ENCODE measurements at places on chromosomes 1 and 21.

DNA sequence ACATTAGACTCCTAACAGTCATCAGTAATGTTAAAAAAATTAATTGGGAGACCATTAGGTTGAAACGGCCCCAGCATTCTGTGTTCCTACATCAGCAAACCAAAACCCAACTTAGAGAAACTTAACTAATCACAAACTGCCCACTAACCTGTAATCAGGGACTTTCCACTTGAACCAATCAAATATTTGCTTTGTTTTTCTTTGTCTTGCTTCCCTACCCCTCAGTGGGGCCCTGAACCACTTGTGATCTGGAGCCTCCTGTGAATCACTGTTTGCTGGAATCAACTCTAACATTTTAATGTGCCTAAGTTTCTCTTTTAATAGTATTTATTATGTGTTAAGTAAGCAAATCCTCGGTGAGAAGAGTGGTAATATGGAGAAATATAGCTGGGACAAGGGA is 64.0 kb downstream of the ABCA4 start:
- no peak for DNase-seq

DNA sequence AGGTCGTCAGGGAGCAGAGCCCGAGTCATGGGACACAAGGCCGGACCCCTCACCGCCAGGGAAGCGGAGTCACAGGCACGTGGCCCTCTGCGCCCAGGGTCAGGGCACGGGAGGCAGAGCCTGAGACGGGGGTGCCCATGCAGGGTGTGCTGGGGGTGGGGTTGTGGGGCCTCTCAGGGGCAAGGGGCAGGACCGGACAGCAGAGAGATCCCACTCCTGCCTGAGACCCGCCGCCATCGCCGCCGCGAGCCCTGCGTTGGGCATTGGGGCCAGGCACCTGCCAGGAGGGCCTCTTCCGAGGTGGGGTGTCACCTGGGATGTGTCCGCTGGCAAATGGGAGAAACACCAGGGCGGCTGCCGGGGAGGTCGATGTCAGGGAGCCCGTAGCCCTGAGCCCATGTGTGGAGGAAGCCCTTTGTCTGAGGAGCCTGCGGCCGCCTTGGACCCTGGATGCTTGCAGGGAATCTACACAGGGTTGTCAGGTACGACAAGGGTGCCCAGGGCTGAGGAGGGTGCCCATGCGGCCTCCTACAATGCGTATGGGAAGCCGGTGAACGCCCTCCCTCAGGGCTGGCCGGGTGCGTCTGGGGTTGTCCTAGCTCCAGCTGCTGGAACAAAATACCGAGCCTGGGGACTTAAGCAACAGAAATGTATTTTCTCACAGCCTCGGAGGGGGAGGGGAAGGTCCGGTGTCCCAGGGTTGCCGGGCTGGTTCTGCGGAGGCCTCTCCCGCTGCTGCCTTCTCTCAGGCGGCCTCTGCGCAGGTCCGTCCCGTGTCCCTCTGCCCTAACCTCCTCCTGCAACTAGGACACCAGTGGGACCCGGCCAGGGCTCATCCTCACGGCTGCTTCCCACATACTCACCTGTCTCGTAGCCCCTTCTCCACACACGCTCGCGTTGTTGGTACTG is 16.4 kb upstream of the C1orf159 start:
- no peak for DNase-seq

- DNase-seq = no peak
Observed at GRCh38 chr1:157097692-157098091, 1.9 kb downstream of the ETV3L start.

- no peak for DNase-seq
Observed at GRCh38 chr1:199067483-199067882, 428.6 kb downstream of the PTPRC start.

- no peak for DNase-seq
Observed at GRCh38 chr1:231829332-231829731, 202.7 kb downstream of the DISC1 start.

DNA sequence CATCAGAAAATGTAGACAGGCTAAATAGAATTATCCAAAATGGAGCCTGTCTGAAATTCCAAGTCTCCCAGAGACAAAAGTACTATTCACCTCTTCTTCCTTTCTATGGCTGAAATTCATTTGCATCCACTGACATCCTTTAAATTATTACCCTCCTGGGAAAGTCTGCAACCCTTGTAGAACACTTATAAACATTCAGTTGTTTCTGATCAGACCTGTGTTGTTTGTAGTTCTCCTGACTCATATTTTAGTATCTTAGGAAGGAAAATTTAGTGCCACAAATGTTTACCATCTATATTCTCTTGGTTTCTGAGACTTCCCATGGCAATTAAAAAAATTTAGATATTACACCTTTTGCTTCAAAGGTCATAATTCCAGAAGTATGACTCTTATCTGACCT is 69.6 kb upstream of the C1orf105 start:
- DNase-seq = no peak

GRCh38 chr1:117096951-117097408 is 24.6 kb downstream of the TRIM45 start:
- DNase-seq = no peak

DNA sequence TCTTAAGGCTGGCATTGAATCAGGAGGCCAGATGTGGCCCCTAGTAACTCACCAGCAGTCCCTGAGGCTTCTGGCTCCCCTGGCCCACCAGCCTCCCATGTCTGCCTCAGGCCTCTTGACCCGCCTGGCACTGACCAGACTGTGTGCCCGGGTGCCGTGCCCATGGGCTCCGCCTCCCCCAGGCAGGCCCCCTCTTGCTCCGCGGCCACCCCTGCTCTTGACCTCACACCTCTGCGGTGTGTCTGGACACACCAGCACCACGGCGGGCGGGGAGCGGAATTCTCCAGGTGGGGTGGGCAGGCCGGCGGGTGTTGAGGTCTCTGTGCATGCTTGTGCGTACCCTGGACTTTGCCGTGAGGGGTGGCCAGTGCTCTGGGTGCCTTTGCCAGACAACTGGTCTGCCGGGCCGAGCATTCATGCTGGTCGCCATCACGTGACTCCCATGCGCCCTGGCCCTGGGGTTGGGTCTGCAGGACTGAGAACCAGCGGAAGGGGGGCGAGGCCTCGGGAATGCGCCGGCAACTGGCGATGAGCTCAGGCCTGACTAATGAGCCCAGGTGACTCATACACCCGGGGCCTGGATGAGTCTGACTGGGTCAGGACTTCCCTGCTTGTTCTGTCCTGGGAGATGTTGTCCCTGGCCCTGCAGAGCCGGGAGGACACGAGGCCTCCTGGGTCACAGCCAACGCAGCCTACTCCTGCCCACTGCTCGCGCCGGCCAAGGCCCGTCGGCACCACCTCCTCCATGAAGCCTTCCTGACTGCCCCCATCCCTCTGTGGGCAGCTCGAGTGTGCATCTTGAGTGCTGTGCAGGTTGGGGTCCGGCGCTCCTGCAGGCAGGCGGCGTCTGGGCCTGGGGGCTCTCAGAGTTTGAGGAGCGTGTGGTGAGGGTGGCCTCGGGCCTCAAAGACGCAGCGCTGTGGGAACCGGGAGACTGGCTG is 22.6 kb downstream of the COL18A1 start:
- DNase-seq = no peak

GRCh38 chr1:30919025-30919881 is 10.7 kb upstream of the SDC3 start:
- DNase-seq = no peak

DNA sequence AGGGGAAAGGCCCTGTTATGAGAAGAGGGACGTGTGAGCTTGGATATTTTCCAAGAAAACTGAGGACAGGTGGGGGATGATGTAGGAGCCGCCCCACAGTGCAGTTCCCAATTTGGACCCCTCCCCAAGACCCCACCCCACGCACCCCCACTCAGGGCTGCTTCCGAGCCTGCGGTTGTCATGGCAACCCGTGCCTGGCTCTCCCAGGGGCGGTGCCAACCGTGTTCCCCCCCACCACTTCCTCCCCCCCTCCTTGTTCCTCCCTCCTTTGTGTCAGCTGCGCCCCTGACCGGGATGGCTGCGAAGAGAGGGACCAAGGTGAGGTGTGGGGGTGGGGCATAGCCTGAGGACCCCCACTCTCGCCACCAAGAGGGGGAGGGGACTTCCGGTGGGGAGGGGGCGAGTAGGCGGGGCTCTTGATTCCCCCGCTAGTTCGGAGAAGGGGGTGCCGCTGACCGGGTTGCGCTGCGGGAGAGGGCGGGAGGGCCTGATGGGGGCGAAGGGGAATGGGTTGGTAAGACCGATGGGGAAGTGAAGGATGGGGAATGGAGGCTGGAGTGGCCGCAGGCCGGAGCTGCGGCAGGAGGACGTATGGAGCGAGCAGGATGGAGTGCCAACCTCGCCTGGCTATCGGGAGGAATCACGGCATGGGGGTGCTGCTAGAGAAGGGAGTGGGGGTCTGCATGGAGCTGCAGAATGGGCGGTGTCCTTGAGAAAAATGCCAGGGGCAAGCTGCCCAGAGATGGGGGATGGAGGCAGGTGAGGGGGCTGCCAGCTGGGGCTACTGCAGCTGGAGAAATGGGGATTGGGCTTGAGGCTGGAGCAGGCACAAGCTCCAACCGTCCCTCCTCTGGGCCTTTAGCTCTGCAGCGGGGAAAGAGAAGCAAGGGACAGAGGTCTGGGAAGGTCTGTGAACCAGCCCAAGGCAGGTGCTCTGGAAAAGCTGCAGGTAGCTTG is 953 bp downstream of the TRIM46 start:
- DNase-seq = peak; percentile 84

GRCh38 chr1:153346077-153346723 is 2.4 kb downstream of the PGLYRP4 start:
- DNase-seq = no peak

DNA sequence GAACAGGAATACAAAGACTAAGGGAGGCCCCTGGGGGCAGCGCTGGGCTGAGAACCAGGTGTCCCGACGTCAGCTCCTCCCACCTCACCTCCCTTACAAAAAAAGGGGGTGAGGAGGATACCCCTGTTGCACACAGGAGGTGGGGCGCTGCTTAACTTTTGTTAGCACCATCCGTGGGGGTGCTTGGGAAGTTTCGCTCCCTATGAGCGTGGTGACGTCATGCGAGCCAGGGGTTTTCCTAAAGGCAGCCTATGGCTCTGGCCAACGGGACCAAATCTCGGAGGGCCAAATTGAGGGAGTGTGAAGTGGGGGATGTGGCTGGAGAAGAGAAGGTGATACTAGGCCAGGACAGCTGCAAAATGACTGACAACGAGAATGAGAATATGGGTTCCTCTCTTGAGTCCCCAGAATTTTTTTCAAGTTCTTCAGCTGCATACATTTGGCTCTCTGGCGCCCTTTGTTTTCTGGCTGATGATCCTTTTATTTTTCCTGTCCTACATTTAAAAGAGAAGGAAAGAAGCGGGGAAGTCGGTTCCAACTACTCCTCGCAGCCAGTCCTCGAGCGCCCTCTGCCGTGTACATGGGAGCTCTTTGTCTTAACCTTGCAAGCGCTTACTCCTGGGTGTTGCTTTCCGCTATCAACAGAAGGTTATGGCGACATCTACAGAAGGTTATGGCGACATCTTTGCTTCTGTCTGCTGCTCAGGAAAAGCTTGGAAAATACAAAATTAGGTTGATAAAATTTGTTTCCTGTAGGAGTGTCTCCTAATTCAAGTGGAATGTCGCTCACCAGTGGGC is 48.0 kb upstream of the ZC3H11B start:
- DNase-seq = peak; percentile 34

DNA sequence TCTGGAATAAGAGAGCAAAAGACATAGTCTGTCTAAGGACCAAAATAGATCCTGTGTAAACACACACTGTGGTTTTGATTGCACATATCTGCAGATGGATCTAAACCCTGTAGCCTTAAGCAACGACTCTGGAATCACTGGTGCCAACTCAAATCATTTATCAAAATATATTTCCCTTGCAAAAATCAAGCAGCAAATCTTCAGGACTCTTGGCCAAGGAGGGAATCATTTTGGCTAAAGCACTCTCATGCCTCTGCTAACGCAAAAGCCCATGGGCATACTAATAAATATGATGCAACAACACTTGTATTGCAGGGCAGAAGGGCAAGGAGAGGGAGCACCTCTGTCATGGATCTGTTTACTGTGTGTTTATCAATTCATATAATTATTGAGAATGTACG is 155.4 kb upstream of the DUSP10 start:
- DNase-seq = no peak

- DNase-seq = no peak
Observed at GRCh38 chr1:169933984-169934725, 40.5 kb upstream of the SCYL3 start.

GRCh38 chr1:214475331-214475730 is 76.1 kb downstream of the PTPN14 start:
- DNase-seq = no peak

- DNase-seq = no peak
Observed at GRCh38 chr1:169235568-169235967, 129.1 kb downstream of the ATP1B1 start.

DNA sequence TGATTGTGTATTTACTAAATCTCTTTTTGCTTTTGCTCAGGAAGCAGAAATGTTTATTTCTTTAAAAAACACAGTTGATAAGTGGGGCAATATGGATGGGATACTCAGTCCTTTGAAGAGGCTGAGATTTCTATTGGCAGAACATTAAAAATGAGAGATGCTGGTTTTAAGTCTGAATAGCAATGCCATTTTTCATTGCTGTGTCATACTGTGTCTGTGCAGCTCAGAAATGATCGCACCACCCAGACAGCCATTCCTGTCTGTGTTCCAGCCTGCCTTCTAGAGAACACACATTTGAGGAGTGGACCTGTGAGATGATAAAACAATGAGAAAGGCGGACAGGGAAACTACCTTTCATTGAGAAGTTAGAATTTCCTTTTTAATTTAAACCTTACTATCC is 231.2 kb upstream of the USP24 start:
- DNase-seq = no peak

DNA sequence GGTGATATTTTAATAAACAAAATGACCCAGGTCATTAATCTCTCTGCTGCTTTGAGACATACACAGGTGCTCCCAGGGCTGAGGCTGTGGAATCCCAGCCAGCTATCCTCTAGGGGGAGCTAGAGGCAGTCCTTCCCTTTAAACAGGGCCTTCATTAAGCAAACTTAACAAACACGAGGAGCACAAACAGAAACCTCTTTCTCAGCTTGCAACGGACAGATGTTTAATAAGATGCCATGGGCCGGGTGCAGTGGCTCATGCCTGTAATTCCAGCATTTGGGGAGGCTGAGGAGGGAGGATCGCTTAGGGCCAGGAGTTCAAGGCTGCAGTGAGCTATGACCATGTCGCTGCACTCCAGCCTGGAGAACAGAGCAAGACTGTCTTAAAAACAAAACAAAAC is 106.7 kb downstream of the HIVEP3 start:
- peak; percentile 68 for DNase-seq

- DNase-seq = no peak
Observed at GRCh38 chr1:45769261-45769932, 18.9 kb upstream of the IPP start.

- no peak for DNase-seq
Observed at GRCh38 chr21:33470701-33471100, 9.1 kb downstream of the TMEM50B start.

GRCh38 chr1:30409476-30410152 is 313.8 kb downstream of the MATN1 start:
- no peak for DNase-seq

DNA sequence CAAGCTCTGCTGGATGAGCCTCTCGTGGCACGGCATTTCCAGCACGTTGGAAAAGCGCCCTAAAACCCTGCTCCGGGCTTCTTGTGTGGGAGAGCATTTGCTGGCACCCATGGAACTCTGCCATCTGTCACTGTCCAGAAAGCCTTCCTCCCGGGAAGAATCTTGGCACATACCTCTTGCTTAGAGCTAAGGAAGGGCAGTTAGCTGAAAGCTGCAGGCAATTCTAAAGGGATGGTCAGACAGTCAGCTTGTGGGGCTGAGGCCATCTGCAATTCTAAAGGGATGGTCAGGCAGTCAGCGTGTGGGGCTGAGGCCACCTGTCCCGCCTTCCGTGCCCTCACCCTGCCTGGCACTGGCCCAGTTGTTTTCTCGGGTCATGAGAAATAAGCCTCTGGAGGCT is 139.0 kb upstream of the TMEM51 start:
- DNase-seq = no peak

- DNase-seq = no peak
Observed at GRCh38 chr1:209107535-209107934, 476.0 kb upstream of the CAMK1G start.
